ENCODE measurements at places on chromosomes 13 and 19.

- peak; percentile 44 for DNase-seq
These were observed 22.8 kb upstream of the SIGLEC11 start for GRCh38 chr19:49983645-49984229.

GRCh38 chr13:30880856-30881155 is 25.3 kb upstream of the MEDAG start:
- peak; percentile 86 for DNase-seq

DNA sequence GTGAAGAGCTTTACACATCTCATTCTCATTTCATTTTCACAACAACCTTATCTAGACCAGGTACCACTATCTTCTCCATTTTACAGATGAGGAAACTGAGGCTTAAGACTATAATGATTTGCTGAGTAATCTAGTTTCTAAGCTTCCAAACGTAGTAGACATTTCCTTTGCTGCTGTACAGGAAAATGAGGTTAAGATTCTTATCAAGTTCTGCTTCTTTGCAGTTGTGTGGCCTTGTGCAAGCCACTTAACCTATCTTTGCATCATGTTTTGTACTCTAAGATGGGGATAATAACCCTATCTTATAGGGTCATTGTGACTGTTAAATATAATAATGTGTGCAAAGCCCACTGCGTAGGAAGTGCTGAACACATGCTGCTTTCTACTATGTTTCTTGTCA is 307.9 kb downstream of the HS6ST3 start:
- no peak for DNase-seq

- no peak for DNase-seq
These were observed 41.2 kb downstream of the PCCA start for GRCh38 chr13:100130092-100130491.

DNA sequence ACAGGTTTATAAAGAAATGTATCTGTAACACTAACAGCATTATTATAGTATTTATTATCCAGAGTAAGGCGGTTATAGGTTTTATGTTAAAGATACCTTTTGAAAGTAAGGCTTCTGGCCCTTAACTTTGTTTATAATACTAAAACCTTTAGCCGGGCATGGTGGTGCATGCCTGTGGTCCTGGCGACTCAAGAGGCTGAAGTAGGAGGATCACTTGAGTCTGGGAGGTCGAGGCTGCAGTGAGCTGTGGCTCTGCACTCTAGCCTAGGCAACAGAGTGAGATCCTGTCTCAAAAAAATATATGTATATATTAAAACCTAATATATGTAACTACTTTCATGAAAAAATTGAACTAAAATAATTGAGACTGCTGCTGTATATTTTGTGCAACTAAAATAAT is 98.7 kb upstream of the KLF5 start:
- DNase-seq, result no peak

DNA sequence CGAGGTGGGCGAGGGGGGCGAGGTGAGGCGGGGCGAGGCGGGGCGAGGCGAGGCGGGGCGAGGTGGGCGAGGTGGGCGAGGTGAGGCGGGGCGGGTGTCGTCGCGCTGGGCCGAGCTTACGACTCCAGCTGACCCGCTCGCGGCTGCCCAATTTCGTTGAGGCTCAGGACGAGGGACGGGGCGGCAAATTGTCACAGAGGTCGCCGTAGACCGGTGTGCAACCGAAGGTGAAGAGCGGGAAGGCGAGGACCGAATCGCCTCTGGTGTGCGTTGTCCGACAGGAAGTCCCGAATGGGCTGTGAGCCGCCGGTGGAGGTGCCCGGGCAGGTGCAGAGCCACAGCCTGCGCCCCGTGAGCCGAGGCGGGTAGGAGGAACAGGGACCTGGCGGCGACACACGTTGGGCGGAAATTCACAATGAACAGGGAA is at the start of gene LACC1:
LACC1 (plus strand) TSS at position 150 of the 427 bp plus-strand sequence. CDS start 1,082 bp downstream, outside the sequence.
- DNase-seq, result peak; percentile 6

DNA sequence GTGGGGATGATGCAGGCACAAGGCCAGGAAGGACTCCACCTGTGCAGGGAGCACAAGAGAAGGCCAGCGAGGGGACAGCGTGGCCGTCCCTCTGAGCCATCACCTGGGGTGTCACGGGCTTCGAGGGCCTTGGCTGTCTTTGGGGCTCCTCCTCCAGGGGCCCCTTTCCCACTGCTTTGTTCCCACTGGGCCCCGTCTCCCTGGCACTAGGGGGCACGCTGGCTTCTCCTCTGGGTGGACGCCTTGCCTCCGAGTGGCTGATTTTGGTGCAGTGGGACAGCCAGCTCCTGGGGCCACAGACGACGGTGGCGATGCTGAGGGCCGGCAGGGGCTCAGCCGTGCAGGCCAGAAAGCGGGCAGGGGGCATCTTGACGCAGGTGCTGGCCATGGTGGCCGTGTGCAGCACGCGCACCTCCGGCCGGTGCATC is 43.2 kb upstream of the GRTP1 start:
- DNase-seq, result no peak
